Activated CD8-positive, alpha-beta T cell treated with anti-CD3 and anti-CD28 coated beads for 36 hours (primary cell): ENCODE measurements at places on chromosomes 6 and 20. TPM values are rescaled to one million over a fixed set of nuclear protein-coding genes. Genes with fewer than 3 reads are reported as not detected.
A peak's percentile ranks its signal among the peaks of the same experiment; 100 is the strongest.

DNA sequence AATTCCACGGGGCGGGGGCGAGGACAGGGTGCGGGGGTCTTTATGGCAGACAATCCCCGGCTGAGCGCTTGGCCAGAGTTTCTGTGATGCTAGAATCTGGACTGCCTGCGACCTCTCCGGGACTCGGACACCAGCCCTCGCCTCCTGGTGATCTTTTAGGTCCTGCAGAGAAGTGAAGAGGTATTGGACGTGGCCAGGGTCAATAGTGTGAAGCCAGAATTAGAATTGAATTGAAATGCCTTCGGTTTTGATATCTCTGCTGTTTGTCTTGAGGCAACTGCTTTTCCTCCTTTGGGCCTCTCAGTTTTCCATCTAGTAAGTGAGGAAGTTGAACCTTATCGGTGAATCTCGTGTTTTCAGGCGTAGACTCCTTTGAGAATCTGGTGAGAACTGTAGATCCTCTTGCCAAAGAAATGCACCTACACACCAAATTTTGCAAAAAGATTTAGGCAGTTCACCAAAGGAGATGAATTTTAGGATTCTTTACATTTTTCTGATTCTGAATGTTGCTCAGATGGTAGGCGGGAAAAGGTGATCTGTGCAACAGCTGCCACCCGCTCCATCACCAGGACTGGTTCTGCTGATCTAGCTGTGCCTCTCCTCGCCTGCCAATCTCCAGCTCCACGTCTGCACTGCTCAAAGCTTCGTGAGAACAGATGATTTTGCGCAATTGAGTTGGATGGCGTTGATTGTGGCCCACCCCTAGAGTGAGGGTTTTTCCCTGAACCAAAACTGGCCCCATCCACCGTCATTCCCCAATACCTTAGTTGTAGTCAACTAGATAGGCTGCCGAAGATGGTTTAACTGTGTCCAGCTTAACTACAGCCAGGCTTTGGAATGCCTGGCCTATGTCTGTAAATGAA is 837 bp upstream of the OSER1 start:
- peak; percentile 40 for DNase-seq

DNA sequence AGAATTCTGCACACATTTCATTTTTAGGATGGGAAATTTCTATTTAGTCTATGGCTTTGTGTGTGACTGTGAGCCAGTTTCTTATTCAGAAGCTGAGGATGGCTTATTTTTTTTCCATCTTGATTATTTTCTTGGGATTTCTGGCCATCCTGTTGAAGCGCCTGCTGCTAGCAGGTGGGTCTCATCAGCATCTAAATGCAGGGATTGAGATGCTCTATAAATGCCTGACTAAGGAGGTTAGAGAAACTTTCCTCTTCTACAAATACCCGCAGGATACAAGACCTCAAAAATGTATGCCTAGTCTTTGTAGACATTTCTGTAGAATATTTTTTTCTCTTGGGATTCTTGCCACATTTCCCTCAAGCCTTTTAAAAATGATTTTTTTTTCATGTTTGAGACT is 138.0 kb upstream of the CCN2 start:
- no peak for DNase-seq

DNA sequence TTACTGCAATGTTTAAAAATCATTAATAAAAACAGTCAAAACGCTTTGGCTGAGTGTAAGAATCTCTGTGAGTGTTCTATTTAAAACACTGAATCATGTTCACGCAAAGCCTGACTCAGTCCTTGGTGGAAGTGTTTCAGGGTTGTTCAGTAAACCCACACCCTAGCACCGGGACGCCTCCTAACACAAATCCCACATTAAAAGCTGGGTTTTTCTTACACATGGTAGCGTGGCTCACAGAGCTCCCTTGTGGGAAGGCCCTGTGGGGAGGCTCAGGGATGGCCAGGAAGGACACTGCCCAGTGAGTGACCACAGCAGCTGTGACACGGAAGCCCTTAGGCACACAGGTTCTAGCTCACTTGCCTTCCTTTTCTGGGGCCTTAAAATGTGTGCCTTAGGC is 80.2 kb downstream of the GMPR start:
- DNase-seq, result peak; percentile 51

SPTLC3 gene
- 0.72 TPM for total RNA-seq

FOXQ1 gene
- not detected for total RNA-seq

TRIM38 gene
- 8.3 TPM for total RNA-seq

NKX2-2 gene
- not detected for total RNA-seq
